Thyroid gland (tissue), 4 donors: ENCODE measurements at places on chromosomes 7 and 10. TPM values are rescaled to one million over a fixed set of nuclear protein-coding genes. Genes with fewer than 3 reads are reported as not detected.

LRRC4 gene
- 1.1 TPM for total RNA-seq

PRTFDC1 gene
- 8.7 TPM for total RNA-seq

CACNA2D1 gene
- 34.4 TPM for total RNA-seq

GRCh38 chr10:70579234-70580002 lies 23.1 kb downstream of the PRF1 start:
- DNase-seq: no peak

DNA sequence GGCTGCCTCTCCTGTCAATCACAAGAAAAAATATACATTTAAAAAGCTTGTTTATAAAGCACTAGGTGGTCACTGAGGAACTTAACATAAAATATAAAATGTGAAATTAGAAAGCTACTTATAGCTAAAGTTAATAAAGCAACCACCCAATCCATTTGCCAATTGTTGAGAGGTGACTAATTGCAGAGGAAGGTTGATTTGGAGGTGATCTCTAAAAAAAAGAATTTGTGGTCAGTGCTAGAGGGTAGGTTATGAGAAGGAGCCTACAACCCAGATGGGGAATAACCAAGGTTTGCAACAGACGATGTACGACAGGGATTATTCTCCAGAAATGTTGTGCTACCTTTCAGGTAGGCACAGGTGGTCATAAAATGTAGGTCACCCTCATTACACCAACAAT lies 444.2 kb upstream of the C7orf33 start:
- DNase-seq: no peak
